ENCODE measurements at places on chromosomes 3 and 15.

DNA sequence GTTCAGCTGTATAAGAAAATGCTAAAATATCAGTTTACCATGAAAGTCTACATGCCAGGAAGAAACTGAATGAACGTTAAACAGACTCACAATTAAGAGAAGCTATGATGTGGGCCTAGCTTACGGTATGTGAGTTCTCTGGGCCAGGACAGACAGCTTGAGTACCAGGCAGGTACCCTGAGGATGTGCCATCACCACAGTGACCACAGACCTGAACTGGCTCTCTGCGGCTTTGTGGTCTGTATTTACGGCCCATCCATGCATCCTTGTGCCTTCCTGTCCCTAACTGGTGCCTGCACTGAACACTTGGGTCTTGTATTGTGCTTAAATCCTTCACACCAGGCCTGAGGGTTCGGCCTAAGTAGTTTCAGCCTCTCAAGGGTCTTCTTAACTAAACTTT lies 467.5 kb upstream of the PPP2R3A start:
- no peak for DNase-seq
- peaks cover 2% of the 10 kb centered on the region for H3K27me3 ChIP-seq
- no peak overlapping the region for H3K4me3 ChIP-seq
- H3K4me1 ChIP-seq, result no peaks in the 10 kb centered on the region
- no peaks in the 10 kb centered on the region for H3K36me3 ChIP-seq

DNA sequence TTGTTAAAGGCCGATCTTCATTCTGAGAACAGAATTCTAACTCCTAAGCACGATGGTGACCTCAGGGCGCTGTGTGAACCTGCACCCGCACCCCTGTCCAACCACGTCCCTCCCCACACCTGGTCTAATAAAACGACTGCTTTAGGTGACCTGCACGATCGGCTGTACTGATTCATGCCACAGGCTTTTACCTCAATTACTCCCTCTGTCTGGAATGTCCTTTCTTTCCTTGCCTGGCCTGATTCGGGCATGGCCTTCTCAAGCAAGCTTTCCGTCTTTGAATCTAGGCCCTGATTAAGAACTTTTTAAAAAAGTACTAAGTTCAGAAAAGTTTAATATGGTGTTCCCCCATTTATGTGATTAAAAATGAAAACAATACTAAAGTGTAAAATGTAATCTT lies 842 bp upstream of the U2SURP start:
- H3K4me1 ChIP-seq, result peaks cover 33% of the 10 kb centered on the region
- no peaks in the 10 kb centered on the region for H3K27me3 ChIP-seq
- peaks cover 18% of the 10 kb centered on the region for H3K36me3 ChIP-seq
- peak overlapping the region; percentile 99 for H3K27ac ChIP-seq

- peaks cover 65% of the 10 kb centered on the region for H3K4me1 ChIP-seq
- H3K27ac ChIP-seq, result no peak overlapping the region
- no peaks in the 10 kb centered on the region for H3K36me3 ChIP-seq
- no peak for DNase-seq
- H3K4me3 ChIP-seq, result no peak overlapping the region
Measured at GRCh38 chr3:53026382-53027162, 19.3 kb downstream of the SFMBT1 start.

- peak; percentile 39 for DNase-seq
- no peak overlapping the region for H3K4me3 ChIP-seq
- H3K27me3 ChIP-seq, result peaks cover 3% of the 10 kb centered on the region
- H3K4me1 ChIP-seq, result no peaks in the 10 kb centered on the region
- H3K36me3 ChIP-seq, result no peaks in the 10 kb centered on the region
- no peak overlapping the region for H3K27ac ChIP-seq
Measured at GRCh38 chr3:135513106-135514059, 452.1 kb upstream of the PPP2R3A start.

DNA sequence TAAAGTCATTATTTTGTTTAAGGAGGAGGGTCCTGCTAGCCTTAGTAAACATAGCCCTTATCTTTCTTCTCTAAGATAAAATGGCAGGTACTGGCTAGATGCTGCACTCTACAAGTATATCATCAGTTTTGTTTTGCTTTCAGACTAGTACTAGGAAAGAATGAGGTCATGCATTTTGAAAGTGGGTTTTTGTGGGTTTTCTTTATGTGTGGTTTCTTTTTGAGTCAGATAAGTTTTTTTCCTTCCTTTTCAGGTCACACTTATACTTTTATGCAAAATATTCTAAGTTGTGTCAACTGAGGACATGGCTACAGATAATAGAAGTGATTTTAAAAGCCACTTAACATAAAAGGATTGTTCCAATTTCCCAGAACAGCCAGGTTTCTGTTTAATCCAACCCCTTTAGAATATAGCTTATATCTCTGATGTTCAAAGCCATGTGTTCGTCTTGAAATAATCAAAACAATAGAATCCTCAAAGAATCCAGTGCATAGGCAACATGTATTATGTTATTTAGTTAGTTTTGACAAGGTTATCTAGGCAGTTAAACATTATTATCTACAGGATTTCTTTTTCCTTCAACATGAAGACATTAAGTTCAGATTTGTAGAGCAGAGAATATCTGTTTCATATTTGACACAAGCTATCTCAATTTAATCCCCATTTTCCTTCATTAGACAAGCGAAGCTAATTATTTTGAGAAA lies 406.2 kb downstream of the RBMS3 start:
- peaks cover 8% of the 10 kb centered on the region for H3K4me1 ChIP-seq
- no peak overlapping the region for H3K4me3 ChIP-seq
- DNase-seq, result no peak
- H3K27me3 ChIP-seq, result peaks cover 9% of the 10 kb centered on the region
- H3K27ac ChIP-seq, result no peak overlapping the region
- H3K36me3 ChIP-seq, result no peaks in the 10 kb centered on the region

DNA sequence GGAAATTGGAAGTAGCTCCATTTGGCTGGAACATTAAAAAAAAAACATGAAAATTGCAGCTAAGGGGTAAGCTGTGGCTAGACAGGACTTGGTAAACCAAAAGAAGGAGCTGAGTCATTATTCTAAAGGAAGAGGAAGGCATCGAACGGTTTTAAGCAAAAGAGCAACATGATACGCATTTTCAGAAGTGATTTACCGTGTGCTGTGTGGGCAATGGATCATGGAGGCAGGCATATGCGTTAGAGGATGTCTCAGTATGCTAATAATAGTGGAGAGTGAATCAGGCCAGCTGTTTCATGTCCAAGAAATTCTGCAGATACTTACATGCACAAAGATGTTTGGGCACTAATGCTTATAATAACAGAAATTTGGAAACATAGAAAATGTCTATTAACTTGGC lies 409.1 kb upstream of the ATP11B start:
- no peaks in the 10 kb centered on the region for H3K36me3 ChIP-seq
- no peak overlapping the region for H3K4me3 ChIP-seq
- H3K27me3 ChIP-seq, result no peaks in the 10 kb centered on the region
- H3K4me1 ChIP-seq, result no peaks in the 10 kb centered on the region

- no peak overlapping the region for H3K4me3 ChIP-seq
- no peak overlapping the region for H3K27ac ChIP-seq
- H3K27me3 ChIP-seq, result no peaks in the 10 kb centered on the region
- H3K4me1 ChIP-seq, result no peaks in the 10 kb centered on the region
- no peaks in the 10 kb centered on the region for H3K36me3 ChIP-seq
- DNase-seq, result no peak
Measured at GRCh38 chr3:124918524-124918923, 16.0 kb downstream of the MUC13 start.

DNA sequence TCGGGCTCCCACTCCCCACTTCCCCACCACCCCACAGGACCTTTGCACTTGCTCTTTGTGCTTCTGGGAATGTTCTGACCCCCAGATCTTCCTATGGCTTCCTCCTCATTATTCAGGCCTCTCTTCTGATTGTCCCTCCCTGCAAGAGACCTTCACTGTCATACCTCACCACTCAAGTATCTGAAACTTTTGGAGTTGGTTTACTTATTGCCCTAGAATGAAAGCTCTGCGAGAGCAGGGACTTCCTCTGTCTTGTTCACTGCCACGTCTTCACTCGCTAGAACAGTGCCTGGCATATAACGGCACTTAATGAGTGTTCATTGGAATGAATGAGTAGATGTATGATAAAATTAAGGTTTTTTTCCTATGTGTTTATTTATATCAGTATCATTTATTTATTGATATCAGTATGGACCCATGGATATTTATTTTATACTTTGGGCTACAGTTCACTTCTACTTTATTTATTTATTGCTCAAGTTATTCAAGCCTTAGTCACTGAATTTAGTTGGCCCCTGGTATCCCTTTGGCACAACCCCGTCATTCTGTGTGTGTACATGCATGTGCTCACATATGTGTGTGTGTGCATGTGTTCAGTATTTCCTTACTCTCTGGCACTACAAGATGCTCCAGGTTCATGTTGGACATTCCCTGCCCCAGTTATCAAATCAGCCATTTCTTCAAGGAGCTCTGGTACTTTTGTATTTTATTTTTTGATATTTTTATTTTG lies 197.6 kb downstream of the THSD4 start:
- no peaks in the 10 kb centered on the region for H3K4me1 ChIP-seq
- H3K27me3 ChIP-seq, result peaks cover 2% of the 10 kb centered on the region
- no peaks in the 10 kb centered on the region for H3K36me3 ChIP-seq
- no peak overlapping the region for H3K27ac ChIP-seq

DNA sequence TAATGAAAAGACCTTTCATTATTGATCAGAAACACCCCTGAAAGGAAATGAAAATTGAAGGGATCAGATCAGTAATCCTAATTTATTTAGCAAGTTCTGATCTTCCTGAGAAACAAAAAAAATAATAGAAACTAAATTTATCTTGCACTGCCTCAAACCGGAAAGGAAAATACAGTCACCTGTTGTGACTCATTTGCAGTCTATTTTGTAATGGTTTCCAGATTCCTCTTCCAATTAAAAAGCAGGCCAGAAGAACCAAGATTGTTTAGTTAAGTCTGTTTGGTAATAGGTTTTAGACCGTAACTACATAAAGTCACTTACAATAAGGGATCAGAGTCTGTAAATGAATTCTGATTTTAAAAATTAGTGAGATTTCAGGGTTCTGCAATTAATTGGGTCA lies 49.7 kb upstream of the ATOSA start:
- H3K4me3 ChIP-seq, result no peak overlapping the region
- no peak for DNase-seq
- peaks cover 27% of the 10 kb centered on the region for H3K4me1 ChIP-seq
- H3K27me3 ChIP-seq, result no peaks in the 10 kb centered on the region

GRCh38 chr15:61049028-61049427 lies 180.1 kb downstream of the RORA start:
- H3K36me3 ChIP-seq, result no peaks in the 10 kb centered on the region
- no peaks in the 10 kb centered on the region for H3K4me1 ChIP-seq
- H3K27me3 ChIP-seq, result peaks cover 8% of the 10 kb centered on the region

DNA sequence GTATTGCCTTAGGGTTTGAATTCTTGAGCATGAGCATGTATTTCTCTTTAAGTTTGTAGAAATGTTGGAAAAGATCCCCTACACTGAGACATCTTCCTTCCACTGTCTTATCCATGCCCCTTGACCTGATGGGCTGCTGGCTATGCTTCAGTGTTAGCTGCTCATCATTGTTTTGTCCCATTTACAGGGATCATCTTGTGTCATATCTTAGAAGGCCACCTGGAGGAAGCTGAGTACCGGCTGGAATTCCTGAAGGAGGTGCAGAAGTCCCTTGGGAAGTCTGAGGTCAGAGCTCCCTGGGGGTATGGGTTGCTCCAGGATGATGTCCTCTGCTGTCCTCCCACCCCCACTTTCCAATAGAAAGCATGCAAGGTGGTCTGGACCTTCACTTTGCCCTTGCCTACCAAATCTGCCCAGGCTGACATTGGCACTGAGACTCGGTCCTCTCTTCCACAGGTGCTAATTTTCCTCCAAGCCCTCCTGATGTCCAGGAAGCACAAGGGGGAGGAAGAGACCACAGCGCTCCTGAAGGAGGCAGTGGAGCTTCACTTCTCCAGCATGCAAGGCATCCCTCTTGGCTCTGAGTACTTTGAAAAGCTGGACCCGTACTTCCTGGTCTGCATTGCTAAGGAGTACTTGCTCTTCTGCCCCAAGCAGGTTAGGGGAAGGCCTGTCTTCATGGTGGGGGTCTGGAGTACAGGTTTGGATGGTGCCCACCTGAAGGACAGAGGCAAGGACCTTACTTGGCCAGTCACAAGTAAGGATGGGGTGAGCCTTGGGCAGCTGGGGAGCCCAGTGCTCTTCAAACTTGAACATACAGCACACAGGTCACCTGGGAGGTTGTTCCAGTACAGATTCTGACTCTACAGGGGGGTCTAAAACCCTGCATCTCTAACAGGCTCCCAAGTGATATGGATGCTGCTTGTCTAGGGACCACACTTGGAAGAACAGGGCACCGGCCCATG lies 17.7 kb downstream of the TTC21A start:
- peaks cover 14% of the 10 kb centered on the region for H3K4me1 ChIP-seq
- no peak overlapping the region for H3K27ac ChIP-seq
- DNase-seq, result no peak
- no peaks in the 10 kb centered on the region for H3K27me3 ChIP-seq
- no peak overlapping the region for H3K4me3 ChIP-seq
- H3K36me3 ChIP-seq, result no peaks in the 10 kb centered on the region

DNA sequence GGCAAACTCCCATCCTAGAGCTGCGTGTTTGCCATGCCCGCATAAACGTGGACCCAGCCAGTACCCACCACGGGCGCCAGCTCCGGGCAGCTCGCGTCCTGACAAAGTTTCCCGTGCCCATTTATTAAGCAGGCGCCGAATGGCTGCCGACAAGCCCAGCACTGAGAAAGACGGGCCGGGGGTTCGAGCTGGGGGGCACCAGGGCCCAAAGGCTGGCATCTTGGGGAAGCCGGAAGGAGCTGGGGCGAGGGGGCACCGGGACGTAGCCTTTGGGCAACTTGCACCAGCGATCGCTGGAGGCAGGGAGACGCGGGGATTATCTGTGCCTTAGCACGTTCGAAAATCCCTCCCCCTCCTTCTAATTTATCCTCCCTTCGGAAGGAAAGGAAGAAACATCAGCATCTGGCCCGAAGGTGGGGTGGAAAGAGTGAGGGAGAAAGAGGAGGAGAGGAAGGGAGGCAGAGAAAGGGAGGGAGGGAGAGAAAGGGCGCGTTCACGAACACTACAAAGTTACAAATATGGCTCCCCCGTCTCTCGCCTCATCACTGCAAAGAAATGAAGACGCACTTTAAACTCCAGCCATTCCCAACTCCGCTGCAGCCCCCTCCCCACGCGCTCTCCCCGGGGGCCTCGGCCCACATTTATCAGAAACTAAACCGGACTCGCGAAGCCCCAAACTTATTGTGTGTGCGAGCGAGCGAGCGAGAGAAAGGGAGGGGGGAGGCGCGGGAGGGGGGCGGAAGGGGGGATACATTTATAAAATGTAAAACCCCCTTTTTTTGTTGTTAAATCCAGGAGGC lies 1.0 kb downstream of the ANP32A start:
- peaks cover 31% of the 10 kb centered on the region for H3K36me3 ChIP-seq
- no peaks in the 10 kb centered on the region for H3K27me3 ChIP-seq
- peaks cover 33% of the 10 kb centered on the region for H3K4me1 ChIP-seq
- peak overlapping the region; percentile 98 for H3K27ac ChIP-seq
- peak overlapping the region; percentile 99 for H3K4me3 ChIP-seq
- DNase-seq, result peak; percentile 62

- H3K4me1 ChIP-seq, result no peaks in the 10 kb centered on the region
- no peaks in the 10 kb centered on the region for H3K36me3 ChIP-seq
- no peak overlapping the region for H3K27ac ChIP-seq
- no peaks in the 10 kb centered on the region for H3K27me3 ChIP-seq
Measured at GRCh38 chr3:52331091-52331490, 15.0 kb downstream of the DNAH1 start.

Data from activated CD4-positive, alpha-beta T cell treated with anti-CD3 and anti-CD28 coated beads for 36 hours (primary cell).